NCI-H524 treated with DMSO at 0.1 percent for 48 hours (cell line): ENCODE measurements at places on chromosomes 11 and 22.
A peak's percentile ranks its signal among the peaks of the same experiment; 100 is the strongest.

- no peak for DNase-seq
Measured at GRCh38 chr11:123195188-123196059, at the start of gene CLMP. CLMP (minus strand) TSS chr11:123195248; CDS start chr11:123194940, 308 bp downstream.

- no peak for DNase-seq
Measured at GRCh38 chr11:73743045-73743444, 17.8 kb downstream of the RAB6A start.

DNA sequence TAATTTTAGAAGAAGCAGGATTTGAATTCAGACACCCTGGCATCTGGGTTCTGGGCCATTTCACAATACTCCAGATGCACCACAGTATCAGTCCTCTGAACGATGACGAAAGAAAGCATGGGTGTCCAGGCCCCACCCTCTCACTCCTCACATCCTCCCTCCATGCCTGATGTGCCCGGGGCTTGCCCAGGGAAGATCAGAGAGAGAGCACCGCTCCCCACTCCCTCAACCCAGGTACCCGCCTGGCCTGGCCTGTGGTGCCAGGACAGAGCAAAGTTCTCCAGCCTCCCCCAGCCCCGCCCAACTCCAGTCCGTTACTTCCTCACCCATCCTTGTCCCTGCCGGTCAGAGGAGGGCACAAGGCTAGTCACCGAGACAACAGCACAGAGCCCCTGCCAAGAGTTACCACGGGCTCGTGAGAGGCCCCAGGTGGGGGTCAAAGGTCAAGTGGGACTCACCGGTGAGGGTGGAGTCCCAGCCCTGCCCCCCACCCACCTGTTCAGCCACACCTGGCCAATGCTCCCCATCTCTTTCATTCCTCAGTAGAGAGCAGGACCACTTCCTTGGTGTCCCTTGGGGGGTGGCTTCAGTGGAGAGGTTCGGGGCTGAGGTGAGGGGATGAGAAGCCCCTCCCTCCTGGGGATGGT, 8.1 kb downstream of the BCL9L start:
- no peak for DNase-seq

- DNase-seq = no peak
Measured at GRCh38 chr11:102177126-102177525, 66.9 kb downstream of the YAP1 start.

DNA sequence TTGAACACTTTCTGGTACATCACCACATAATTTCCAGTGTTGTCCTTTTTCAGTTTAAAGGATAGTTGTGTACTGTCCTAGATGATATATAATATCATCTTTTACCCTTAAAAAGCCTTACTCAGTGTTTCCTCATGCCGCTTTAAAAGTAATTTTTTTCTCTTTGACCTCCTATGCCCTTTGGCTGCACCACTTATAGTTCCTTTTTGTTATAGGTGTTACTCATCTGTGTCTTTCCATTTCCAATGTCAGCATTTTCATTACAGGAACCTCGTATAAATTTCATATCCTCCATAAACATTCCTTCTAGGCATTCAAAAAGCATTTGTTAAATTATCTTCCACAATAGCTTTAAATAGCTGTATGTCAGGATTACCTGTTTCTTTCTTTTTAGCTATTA, 40.8 kb downstream of the USP47 start:
- DNase-seq = no peak

DNA sequence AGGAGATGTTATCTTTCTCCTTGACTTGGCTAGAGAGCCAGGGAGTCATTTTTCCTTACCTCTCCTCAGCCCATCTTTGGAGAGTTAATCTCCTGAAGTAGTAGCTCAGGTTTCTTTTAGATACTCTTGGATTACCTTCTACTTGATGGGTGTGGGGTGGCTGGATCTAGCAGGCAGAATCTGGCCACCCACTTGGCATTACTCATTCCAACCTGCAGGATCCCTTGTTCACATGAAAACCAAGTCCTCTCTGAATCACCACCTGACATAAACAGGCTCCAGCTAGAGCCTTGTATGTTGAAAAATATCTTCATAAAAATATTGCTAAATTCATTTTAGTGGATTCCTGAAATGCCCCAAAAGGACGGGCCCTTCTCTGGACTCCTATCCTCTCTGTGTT, 250.6 kb upstream of the PLET1 start:
- DNase-seq = no peak

- DNase-seq = no peak
Measured at GRCh38 chr11:416757-417621, 2.2 kb upstream of the SIGIRR start.

GRCh38 chr11:88680806-88681205, 343.3 kb upstream of the CTSC start:
- no peak for DNase-seq

- DNase-seq = no peak
Measured at GRCh38 chr11:44615041-44615755, 49.7 kb downstream of the CD82 start.

- DNase-seq = no peak
Measured at GRCh38 chr22:16989915-16990314, 18.1 kb downstream of the GAB4 start.

DNA sequence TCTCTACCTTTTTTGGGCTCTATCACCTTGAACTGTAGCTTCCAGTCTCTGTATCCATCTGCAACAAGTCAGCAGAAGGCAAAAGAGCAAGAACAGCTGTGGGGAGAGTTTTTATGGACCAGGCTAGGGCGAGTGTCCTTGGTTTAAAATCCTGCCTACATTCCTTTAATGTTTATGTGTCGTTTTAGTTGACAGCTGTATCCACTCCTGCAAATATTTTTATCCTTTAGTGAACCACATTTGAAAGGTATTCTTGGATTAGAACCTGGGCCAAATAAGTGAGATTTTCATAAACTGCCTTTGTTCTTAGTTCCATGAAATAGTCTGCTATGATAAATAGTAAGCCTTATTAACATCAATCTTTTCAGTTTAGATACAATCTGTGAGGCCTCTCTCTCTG, 712.2 kb downstream of the ETS1 start:
- DNase-seq = no peak

- DNase-seq = no peak
Measured at GRCh38 chr11:65448418-65449105, 26.0 kb downstream of the NEAT1 start.

DNA sequence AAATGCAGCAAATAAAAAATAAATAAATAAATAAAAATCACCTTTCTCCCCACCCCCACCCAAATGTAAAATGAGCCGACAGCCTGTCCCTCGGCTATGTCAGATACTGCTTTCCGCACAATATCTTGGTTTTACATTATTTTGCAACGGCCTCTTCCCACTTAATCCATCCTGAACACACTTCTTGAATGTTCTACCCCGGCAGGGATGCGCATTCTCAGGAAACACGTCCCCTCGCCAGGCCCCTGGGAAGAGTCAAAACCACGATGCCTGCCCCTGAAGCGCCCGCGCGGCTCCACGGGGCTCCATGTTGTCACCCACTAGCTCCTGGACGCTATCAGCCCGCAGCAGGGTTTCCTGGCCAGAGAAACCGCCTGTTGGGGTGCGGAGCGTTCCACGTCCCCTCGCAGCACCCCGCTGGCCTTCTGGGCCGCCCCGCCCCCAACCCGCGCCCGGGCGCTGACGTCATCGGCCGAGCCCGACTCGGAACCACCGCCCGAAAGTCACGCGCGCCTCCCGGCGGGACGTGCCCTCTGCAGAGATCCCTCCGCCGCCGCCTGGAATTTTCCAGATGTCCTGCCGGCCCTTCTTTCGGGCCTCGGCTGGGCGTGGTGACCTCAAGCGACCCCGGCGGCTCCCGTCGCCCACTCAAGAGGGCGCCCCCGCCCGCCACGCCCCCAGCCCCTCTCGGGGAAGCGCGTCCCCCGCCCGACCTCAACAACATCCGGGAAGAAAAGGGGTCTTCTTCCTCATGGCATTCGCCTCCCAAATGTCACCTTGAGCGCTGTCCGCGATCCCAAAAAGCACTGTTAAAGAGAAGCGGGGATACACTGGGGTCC, 585 bp upstream of the NEAT1 start:
- no peak for DNase-seq

- DNase-seq = no peak
Measured at GRCh38 chr22:42686756-42687491, 33.7 kb downstream of the A4GALT start.

DNA sequence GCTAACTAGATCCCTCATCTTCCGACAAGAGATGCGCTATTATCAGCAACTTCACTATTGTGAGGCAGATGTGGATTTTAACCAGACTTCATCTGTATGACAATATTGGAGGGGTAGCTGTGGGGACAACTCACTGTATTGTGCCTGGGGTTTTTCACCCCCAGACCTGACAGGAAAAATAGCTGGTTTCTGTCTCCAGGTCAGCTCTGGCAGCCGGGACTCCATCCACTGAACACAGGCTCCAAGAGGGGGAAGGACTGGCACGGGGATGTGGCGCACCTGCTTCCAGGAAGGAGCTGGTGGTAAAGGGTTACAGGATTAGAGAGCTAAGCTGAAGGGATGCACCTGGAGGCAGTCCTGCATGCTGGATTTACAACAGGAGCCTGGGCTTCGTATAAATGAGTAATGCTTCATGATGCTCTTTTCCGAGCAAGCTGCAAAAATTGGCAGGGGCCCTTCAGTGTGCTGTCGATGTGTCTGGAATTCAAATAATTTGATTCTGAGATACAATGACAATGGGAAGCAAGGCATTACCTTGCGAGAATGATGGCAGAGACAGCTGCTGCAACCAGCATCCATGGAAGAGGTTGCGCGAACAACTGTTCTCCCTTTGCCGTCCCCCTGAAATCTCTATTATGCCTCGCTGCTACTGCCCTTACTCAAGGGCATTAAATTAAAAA, 49.5 kb downstream of the LMO2 start:
- DNase-seq = no peak

GRCh38 chr11:111019451-111019850, 226.1 kb upstream of the POU2AF2 start:
- DNase-seq = no peak

DNA sequence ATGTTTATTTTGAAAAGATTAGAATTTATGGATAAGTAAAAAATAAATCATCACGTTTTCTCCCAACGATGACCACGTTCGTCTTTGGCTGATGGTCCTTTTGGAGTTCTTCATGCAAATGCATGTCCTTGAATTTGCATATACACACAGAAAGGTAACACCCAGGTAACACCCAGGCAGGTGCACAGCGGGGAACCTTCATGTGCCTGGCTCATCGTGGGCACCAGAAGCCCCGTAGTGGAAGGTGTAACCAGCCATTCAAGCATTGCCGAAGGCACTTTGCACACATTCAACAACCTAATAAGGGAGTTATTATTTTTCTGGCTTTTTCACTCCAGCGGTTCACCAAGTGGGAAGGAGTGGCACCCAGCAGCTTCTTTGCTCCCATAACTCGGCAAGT, 404.6 kb downstream of the TBC1D22A start:
- DNase-seq = no peak

DNA sequence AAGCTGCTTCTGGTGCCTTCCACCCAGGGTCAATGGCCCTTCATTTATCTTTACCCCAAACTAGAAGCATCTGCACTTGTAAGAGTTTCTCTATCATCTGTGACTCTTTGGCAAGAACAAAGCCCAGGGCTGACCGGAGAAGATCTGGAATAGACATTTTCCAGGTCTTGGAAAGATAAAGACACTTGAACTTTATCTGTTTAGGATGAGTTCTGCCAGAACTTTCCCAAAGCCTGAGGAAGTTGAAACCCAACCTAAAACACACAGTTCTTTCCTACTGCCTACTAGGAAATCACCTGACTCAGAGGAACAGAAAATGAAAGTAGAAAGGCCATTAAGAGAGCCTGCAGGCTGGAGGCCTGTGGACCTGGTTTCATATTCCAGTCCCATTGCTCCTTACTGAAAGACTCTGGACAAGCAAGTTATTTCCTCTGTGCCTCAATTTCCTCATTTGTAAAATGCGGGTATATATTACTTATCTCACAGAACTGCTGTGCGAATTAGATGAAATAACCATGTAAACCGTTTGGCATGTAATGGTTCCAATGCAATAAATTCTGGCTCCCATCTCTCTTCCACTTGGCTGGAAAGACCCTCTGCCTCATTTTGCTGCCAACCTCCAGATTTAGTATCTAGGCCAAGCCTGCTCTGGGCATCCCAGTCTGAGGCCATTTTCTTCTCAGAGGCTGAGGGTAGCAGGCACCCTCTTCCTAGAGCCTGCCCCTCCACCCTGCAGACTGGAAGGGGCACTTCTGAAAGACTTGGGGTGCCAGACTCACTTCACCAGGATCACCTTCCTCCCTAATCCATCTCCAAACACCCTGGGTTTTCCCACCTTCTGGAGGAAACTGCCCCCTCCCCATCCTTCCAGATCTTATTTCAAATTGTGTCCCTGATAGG, 1.2 kb downstream of the UBE2L6 start:
- DNase-seq = no peak

DNA sequence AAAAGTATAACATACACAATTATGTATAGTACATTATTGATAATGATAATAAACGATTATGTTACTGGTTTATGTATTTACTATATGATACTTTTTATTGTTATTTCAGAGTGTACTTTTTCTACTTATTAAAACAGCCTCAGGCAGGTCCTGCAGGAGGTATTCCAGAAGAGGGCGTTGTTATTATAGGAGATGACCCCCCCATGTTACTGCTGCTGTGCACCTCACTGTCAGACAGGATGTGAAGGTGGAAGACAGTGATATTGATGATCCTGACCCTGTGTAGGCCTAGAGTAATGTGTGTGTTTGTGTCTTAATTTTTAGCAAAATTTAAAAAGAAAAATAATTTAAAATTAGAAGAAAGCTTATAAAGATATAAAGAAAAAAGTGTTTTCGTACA, 57.6 kb downstream of the REXO2 start:
- no peak for DNase-seq

- DNase-seq = peak; percentile 80
Measured at GRCh38 chr11:128187835-128188234, 399.5 kb downstream of the ETS1 start.

- no peak for DNase-seq
Measured at GRCh38 chr11:130370845-130371590, 56.3 kb upstream of the ZBTB44 start.

DNA sequence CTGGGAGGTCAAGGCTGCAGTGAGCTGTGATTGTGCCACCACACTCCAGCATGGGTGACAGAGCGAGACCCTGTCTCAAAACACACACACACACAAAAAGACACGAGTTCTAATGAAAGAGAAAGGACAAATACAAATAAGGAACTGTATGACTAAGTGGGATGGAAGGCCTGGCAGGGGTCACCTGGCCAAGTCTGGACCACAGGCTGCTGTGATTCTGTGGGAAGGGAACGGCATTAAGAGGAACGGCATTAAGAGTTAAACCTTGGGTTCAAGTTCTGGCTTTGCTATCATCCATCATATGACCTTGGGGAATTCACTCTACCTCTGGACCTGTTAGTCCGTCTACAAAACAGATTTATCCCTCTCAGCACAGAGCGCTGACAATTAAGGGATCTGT, 47.7 kb downstream of the LRFN4 start:
- no peak for DNase-seq

DNA sequence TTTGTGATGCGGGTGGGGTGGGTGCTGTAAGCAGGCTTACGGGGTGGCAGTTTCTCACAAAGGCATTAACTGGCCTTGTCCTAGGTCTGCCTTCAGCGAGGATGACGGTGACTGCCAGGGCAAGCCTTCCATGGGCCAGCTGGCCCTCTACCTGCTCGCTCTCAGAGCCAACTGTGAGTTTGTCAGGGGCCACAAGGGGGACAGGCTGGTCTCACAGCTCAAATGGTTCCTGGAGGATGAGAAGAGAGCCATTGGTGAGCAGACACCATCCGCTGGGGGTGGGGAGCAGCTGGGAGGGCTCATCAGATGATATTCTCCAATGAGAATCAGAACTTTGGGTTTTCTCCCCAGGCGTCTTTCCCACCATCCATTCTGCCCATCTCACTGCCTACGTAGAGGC, 5.8 kb downstream of the TCN2 start:
- no peak for DNase-seq
